Trophoblast cell (in vitro differentiated cells and primary cell): ENCODE measurements at places on chromosomes 11 and 22.

DNA sequence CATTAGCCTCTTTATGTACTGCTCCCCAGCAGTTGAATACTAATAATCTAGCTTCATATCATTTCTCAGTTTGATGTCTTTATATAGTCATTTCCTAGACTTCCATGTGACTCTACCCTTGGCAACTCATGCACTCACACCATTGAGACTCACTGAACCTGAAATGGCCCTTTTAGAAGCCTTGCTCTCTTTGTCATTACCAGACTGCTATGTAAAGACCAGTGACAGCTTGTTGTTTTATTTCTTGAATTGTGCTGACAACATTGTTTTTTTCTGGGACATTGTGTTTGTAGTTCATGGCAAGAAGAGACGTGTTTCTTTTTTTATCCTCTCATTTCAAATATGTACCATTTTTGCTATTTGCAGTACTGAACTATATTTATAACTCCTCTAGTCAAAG is 256.5 kb downstream of the CNTN5 start:
- DNase-seq, result no peak

DNA sequence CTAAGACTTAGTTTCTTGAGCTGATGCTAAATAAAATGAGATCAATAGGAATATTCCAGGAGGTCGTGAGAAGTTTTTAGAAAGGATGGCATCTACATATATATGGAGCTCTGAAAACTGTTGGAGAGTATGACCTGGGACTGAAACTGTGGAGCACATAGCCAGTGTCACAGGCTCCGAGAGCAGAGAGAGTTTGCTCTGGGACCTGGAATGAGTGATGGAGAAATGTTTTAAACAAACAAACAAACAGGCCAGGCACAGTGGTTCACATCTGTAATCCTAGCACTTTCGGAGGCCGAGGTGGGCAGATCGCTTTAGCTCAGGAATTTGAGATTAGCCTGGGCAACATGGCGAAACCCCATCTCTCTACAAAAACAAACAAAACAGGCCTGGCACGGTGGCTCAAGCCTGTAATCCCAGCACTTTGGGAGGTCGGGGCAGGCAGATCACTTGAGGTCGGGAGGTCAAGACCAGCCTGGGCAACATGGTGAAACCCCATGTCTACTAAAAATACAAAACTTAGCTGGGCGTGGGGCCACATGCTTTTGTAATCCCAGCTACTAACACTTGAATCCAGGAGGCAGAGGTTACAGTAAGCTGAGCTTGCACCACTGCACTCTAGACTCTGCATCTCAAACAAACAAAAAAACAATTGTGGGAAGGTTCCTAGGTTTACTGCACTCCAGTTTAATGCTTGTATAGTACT is 67.1 kb downstream of the SLC35F2 start:
- no peak for DNase-seq

DNA sequence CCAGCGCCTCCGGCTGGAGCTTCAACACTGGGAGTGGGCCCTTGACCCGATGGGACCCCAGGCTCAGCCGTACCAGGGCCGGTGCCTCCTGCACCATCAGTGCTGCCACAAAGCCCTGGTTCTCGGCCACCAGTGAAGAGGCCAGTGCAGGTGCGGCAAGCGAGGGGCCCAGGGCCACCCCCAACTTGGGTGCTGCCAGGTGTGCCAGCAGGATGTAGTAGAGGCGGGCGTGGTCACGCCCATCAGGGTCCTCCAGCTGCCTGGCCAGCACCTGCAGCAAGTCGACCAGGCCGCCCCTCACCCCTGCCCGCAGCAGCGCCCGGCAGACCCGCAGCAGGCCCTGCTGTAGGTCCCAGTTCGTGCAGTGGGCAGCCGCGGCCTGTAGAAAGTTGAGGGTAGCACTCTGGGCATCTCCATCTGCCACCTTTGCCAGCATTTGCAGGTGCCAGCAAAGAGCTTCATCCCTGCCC is 2.3 kb downstream of the AP5B1 start:
- DNase-seq, result no peak

DNA sequence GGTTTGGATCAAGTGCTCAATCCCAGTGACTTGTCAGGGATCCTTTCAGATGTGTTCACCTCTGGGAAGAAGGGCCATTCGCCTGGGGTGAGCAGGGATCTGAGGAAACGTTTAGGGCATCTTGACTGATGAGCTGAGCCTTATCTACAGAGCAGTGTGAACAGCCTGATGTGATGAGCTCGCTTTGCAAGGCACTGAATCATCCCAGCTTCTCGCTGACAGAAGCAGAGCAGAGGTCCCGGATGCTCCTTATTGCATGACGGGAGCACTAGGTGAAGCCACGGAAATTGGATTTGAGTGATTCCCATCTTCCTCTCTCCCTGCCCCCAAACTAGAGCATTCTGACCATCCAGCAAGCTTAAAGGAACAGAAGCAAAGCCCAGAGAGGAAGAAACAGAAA is 46.5 kb downstream of the SEZ6L start:
- no peak for DNase-seq

DNA sequence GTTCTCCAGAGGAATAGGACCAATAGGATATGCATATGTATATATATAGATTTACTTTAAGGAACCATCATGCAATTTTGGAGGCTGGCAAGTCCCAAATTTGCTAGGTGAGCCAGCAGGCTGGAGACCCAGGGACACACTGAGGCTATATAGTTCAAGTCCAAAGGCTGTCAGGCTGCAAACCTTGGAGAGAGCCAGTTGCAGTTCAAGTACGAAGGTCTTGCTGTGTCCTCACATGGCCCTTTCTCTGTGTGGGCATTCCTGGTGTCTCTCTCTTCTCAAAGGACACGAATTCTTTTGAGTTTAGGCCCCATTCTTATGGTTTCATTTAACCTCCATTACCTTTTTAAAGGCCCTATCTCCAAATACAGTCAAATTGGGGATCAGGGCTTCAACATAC is 134.4 kb upstream of the SORL1-AS1 start:
- DNase-seq, result no peak

- DNase-seq, result no peak
Observed at GRCh38 chr22:40401532-40401931, 31.1 kb downstream of the SGSM3 start.

DNA sequence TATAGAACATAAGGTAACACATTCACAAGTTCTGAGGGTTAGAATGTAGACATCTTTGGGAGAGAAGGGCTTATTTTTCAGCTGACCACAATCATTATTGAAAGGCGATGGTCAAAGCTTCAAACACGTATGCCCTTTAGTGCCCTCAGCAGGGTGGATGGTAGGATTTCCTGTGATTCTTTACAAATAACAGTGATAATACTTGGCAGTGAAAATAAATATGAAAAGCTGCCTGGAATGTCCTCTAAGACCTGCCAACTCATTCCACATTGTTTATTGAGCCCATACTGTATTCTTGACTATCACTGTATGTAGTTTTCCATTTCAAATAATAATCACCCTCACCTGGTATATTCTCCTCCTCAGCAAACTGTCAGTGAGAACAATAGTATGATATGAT is 13.7 kb upstream of the MPEG1 start:
- no peak for DNase-seq

DNA sequence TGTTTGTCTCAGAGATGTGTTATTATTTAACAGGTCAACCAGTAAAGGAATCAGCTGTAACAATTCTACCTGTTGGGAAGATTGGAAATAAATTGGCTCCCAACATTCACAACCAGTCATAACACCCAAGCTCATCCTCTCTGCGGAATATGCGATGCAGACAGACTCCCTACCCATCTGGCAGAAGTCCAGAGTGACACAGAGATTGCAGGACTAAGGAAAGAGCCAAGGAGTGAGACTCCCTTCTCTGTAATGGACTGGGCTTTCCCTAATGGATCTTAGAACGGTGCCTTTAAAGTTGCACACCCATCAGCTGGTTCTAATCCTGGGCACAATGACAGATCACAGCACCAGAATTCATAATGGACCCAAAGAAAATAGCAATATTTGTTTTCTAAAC is 27.8 kb upstream of the UBASH3B start:
- DNase-seq, result no peak

- no peak for DNase-seq
Observed at GRCh38 chr11:10503777-10504480, 37.1 kb downstream of the RNF141 start.

DNA sequence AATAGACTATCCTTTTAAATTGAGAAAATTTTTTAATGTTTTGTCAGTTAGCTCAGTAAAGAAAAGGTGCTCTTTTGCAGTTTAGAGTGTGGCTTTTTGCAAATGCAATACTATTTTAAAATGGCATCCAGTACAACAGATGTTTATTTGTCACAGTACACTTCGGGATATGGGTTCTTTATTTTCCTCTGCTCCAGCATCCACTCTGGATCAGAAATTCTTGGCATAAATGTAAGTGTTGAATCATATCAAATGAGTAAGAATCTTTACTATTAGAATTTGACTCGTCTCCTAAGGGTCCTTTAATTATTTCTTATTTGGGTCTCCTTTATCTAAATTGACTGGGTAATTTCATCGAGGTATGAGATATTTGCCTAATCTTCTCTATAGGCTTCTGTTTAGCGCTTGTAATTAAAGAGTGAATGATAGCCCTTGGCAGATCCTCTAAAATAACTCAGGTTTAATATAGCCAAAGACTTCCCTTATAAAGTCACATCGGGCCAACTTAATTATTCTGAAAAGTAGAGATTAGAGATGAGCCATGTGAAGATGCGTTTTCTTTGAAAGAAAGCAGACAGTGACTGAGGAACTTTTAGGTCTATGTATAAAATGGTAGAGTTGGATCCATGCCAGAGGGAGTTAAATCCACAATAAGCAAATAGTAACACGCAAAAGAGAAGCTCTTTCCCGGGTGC is 132.7 kb downstream of the CASP12 start:
- DNase-seq, result no peak

- no peak for DNase-seq
Observed at GRCh38 chr22:19760058-19760950, at the start of gene TBX1. TBX1 (plus strand) TSS chr22:19760778; CDS start chr22:19760844, 66 bp downstream.

GRCh38 chr11:3195251-3196160 is 23.1 kb downstream of the MRGPRG start:
- no peak for DNase-seq

GRCh38 chr11:9765320-9766101 is 101.6 kb downstream of the SWAP70 start:
- DNase-seq, result no peak

DNA sequence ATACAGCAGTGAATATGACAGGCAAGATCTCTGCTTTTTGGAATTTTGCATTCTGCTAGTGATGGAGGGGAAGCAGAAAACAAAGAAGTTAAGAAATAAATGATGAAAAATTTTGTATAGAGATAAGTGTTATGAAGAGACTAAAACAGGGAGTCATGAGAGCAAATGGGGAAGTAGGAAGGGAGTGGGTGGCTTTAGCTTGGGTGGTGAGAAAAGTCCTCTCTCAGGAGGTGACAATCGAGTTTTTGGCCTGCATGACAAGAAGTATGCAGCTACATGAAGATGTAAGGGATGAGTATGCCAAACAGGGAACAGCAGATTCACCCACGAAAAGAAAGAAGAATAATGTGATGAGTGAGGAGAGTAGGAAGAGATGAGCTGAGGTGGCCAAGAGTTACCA is 80.7 kb upstream of the MPPED2 start:
- no peak for DNase-seq

DNA sequence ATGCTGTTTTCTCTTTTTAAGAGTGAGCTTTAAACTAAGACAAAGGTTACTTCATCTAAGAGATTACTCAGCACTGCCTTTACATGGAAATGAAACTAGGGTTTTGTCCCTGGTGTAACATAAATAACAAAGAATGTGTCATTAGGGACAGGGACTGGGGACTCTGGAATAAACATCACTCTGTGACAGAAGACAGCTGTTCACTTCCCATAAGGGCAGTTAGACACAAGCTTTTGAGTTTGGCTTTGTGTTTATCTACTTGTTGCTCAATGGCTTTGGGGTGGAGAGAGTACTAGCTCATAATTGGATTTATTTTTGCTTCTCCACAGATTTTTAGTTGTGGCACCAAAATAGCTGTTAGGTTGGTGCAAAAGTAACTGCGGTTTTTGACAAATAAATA is 154.5 kb downstream of the OR4C45 start:
- no peak for DNase-seq
